Thoracic aorta (tissue), 2 donors: ENCODE measurements at places on chromosomes 2 and 18. TPM values are rescaled to one million over a fixed set of nuclear protein-coding genes. Genes with fewer than 3 reads are reported as not detected.

NPAS2 gene
- 50.8 TPM for total RNA-seq

RAPGEF4 gene
- 9.9 TPM for total RNA-seq

CELF4 gene
- not detected for total RNA-seq

LCT gene
- not detected for total RNA-seq

PLGLB2 gene
- not detected for total RNA-seq

DNAJC5G gene
- total RNA-seq, result not detected

DCDC2C gene
- 13.1 TPM for total RNA-seq

TTC21B gene
- 23.7 TPM for total RNA-seq

SCN7A gene
- 9.0 TPM for total RNA-seq

CNDP1 gene
- total RNA-seq, result not detected
